Cerebellum (tissue), 4 donors: ENCODE measurements at places on chromosomes 2 and 18.

DNA sequence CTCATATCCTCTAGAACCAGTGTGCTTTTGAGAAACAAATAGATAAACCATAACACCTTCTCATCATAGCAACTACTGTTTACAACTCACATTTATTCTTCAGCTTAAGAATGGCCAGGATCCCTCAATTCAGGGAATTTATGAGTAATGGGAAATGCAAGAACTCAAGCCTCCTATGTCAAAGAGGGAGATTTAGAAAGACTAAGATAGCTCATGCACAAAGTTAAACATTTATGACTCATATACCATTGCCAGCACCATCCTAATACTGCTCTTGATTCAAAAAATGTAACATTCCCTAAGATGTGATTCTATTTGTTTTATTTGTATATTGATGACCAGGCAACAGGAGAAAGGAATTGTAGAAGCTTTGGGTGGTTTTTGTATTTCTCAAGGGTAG is 172.8 kb downstream of the CYP26B1 start:
- no peak for DNase-seq

- DNase-seq: no peak
Observed at GRCh38 chr2:96249654-96250053, 16.1 kb downstream of the TMEM127 start.

DNA sequence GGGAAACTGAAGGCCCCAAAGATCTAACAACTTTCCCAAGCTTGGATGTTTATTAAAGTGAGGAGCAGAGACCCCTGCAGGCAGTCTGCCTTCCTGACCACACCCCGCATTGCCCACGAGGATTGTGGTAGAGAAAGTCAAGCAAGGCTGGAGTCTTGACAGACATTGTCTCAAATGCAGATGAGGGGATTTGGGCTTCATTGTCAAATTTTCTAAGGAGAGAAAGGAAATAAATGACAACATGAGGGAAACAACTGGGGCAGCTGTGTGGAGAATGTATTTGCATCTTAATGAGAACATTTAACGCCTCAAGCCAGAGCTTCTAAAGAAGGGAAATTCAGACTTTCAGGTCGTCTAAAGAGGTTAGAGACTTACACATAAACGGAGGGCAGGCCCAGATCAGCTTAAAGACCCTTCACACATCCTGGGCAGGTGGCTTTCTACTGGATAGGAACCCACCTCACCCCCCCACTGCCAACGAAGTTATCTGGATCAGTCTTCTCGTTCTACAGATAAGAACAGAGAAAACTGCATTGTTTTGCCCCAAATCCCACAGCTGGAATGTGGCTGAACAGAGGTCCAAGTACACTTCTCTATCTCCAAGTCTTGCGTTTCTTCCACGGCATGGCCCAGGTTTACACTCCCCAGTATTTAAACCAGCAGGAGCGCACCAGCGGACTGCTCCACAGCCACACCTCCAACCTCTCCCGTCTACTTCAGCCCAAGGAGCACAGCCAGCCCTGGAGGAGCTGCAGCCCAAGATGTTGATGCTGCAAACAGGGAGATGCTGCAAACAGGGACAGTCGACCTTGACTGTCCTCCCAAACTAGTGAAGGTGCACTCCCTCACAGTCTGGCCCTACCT is 16.2 kb upstream of the SCG2 start:
- DNase-seq: no peak

DNA sequence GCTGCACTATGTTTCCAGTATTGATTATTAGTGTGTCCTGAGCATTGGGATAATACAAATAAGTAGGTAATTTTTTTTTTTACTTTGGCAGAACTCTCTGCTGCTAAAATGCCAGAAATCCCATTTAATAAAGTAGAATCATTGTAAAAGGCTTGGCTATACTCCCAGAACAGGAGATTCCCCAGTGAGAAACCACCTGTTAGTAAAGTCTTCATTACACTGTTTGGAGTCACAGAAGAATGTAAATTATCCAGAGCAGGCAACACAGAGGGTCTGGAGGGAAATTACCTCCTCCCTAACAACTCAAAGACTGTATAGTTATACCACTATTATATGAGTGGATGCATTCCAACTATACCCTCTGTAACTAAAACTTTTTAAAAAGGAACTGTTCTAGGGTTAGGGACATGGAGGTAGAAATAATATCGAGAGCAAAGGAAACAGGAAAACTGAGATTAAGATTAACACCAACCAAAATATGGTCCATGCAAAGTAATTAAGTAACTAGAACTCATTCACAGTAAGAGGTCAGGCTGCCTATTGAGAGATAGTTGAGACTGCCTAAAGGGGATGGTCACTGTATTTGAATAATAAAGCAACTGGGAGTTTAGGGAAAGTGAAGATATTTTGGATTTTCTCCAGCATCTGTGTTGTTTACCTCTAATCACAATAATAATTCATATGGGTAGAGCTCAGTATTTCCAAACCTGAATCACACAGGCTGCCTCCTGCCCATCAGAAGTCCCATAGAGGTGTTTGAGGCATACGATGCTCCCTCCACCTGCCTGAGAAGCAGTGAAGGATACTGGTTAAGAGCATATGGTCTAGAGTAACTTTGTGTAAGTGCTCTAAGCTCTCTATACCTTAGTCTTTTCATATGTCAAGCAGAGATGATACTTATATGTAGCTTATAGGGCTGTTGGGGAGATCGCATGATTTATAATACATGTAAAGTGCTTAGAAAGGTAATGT is 34.4 kb downstream of the MAP2 start:
- DNase-seq: peak; percentile 76

DNA sequence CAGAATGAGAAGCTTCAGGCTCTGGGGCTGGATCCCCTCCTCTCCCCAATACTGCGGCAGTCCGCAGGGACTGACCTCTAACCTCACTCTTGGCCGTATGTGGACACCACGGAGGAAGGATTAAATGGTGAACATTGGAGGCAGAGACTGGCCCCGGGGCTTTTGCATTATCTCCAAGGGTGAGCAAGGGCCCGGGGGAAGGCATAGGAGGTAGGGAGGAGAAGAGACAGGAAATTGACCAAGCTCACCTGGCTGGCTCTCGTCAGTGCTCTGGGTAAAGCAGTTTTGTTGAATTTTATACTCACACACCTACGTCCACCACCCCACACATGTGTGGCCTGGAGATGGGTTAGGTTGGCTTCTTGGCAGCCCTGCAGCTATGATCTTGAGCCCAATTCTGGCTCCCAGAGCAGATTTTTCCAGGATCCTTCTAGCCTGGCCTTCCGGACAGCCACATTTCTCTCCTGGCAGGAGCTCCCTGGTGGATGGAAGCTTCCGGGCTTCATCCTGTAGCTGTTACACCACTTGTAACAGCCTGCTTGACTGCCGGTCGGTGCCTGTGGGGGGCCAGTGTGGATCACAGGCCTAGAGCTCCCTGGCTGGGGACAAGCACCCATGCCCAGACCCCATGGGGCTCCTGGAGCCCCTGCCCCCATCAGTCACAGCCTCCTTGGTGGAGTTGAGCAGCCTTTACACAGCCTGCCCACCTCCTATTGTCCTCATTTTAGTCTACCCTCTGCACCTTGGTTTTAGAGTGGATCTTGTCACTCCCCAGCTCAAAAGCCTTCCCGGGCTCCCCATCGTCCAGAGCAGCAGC is 7.6 kb downstream of the ITM2C start:
- DNase-seq: no peak
